ENCODE measurements at places on chromosomes 2 and 18.
A peak's percentile ranks its signal among the peaks of the same experiment; 100 is the strongest.

GRCh38 chr2:234992624-234993349 lies 41.0 kb downstream of the SH3BP4 start:
- DNase-seq = no peak

DNA sequence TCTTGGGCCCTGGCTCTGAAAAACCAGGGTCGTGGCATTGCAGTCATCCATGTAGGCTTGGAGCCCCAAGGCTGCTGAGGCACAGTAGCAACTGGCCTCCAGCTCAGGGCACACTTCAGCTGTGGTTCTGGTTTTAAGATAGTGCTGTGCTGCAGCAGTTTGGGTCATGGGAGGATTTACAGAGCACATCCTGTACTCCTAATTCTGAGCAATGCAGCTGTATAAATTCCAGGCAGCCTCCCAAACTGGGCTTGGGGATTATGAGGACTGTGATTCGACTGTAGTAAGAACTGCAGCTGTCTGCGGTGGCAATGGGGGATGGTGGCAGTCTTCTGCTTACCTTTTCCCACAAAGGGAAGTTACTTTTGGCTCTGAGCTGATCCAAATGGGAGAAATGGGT lies 536.3 kb upstream of the GCFC2 start:
- DNase-seq = no peak

DNA sequence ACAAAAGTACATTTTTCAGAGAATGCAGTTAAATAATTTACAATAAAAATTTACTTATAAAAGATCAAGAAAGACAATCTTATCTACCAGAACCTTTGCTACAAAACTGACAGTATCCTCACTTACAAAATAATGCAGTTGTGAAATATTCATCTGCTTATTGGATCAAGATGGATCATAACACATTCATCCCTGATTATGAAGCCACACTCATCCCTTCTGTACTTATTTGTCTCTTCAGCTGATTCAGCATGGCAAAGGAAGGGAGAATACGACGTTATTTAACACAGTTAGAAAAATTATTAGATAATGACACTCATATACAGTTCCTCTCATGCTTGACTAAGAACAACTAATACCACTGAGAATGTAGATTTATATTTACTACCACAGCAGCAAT lies 46.4 kb downstream of the TCF4 start:
- no peak for DNase-seq

- DNase-seq = no peak
These were observed 134.0 kb downstream of the C2orf74 start for GRCh38 chr2:61295981-61296380.

DNA sequence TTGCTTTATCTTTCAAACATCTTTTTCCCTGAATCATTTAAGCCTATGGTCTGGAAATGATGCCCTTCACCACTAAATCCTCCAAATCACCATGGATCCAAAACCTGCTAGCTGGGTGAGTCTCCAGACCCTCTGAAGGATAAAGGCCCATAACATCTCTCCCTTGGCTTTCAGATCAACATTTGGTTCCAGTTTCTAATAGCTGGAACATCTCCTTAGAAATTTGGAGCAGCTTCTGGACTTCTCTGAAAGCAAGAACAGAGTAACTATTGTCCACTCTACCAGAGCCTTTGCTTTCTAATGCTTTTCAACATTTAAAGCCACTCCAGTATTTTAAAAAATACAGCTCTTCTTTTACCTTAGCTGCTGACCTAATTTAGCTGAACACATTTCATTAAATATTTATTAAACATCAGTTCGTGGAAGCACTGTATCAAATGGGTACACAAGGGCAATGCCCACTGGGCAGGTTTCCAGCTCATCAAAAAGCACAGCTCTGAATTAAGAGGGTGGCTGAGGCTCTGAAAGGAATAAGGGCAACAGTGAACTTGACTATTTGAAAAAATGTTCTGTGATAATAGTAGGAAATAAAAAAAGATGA lies 75.3 kb downstream of the GALNT3 start:
- no peak for DNase-seq

GRCh38 chr2:95215018-95215612 lies 7.8 kb downstream of the ZNF892 start:
- no peak for DNase-seq

DNA sequence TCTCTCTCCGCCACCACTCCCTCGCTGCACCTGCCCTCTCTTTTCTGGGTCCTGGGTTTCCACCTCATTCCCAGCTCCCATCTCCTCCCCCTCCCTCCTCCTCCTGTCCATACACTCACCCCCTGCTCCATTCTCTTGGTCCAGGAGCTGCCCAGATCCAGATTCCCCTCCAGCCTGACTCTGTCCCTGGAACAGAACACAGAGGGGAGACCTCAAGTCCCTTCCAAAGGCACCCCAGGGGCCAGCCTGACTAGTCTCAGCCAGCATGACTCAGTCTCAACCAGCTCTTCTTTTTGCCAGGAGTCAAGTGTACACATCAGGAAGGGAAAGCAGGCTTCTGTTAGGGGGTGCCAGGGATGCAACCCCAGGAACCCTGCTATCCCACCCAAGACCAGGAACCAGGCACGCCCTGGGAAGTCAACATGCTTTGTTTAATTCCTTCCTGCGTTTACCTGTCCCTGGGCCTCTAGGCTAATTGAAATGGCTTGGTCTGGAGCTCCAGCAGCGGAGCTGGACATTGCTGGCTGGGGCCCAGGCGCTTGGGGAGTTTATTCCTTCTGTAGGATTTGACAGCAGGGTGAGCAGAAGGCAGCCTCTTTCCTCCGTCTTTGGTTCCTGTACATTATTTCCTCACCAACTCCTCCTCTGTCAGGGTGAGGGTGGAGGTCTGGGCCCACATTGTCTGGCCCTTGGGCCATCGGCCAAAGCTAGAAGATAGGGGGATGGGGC lies 28.4 kb upstream of the SELENOI start:
- DNase-seq = no peak

GRCh38 chr2:113173542-113174375 lies at the start of gene PSD4:
Gene PSD4 (plus strand): TSS chr2:113173971. CDS start chr2:113182457, 8,486 bp downstream.
- DNase-seq = peak; percentile 74

GRCh38 chr2:8413589-8414135 lies 268.2 kb upstream of the ID2 start:
- no peak for DNase-seq

GRCh38 chr2:239693761-239694415 lies 293.1 kb upstream of the HDAC4 start:
- no peak for DNase-seq

DNA sequence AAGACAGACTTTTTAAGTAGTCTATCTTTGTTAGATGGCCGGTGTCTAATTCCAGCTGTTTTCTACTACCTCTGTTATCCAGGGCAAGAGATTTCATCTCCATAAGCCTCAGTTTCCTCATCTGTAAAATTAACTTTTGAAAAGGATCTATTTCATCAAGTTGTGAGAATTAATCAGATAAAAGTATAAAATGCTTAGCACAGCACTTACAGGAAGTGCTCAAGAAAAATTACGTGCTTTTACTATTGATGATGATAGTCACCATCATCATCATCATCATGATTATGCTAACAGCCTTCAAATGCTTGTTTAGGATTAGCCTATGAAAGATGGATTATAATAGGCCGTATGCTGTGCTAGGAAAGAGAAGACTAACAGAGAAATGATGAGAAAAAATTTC lies 76.2 kb downstream of the CYRIA start:
- DNase-seq = no peak

GRCh38 chr2:14423145-14423906 lies 209.2 kb upstream of the LRATD1 start:
- DNase-seq = no peak

- DNase-seq = no peak
These were observed 219.8 kb downstream of the GLI2 start for GRCh38 chr2:120955427-120955826.
